ENCODE measurements at places on chromosomes 4 and X. TPM values are rescaled to one million over a fixed set of nuclear protein-coding genes. Genes with fewer than 3 reads are reported as not detected.
A peak's percentile ranks its signal among the peaks of the same experiment; 100 is the strongest.

Gene SPATA4
- not detected for total RNA-seq

Gene UCHL1
- not detected for total RNA-seq

Gene NXF3
- 0.85 TPM for total RNA-seq

Gene PNMA6E
- not detected for total RNA-seq

Gene GIMD1
- total RNA-seq, result not detected

Gene TMEM31
- not detected for total RNA-seq

Gene CT45A10
- 42.2 TPM for total RNA-seq

Gene UNC5C
- 0.10 TPM for total RNA-seq

Gene GDPD2
- total RNA-seq, result not detected

Gene DKK2
- total RNA-seq, result 0.08 TPM

Gene TXK
- total RNA-seq, result 0.06 TPM

Gene MAOA
- 9.3 TPM for total RNA-seq

Gene IL21
- not detected for total RNA-seq

Gene HMGB3
- total RNA-seq, result 29.5 TPM

Gene CLDN34
- total RNA-seq, result not detected

Gene SPANXA1
- total RNA-seq, result 0.23 TPM

Gene MAP7D2
- total RNA-seq, result not detected

Gene COL25A1
- 0.06 TPM for total RNA-seq

Gene HSD17B13
- not detected for total RNA-seq

Gene SFRP2
- not detected for total RNA-seq

DNA sequence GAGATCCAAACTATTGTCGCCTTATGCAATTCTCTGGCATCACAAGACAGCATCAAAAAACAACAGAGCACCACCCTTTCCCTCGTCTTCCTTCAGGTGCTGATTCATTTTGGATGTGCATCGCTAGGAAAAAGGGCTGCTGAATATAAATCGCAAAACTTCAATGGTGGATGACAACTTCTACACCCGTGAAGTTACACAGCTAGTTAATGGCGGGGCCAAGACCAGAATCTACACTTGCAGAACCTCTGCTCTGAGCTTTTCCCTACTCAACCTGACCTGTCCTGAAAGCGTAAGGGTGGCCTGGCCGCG is 674 bp downstream of the GNPDA2 start:
- no peak for DNase-seq

GRCh38 chrX:26778320-26778888 is 562.4 kb downstream of the MAGEB5 start:
- no peak for DNase-seq

- DNase-seq, result no peak
Observed at GRCh38 chr4:159341522-159341921, 238.6 kb downstream of the RAPGEF2 start.

- DNase-seq, result peak; percentile 88
Observed at GRCh38 chr4:54400802-54401201, 171.7 kb downstream of the PDGFRA start.

GRCh38 chr4:165207431-165208220 is at the start of gene KLHL2:
KLHL2 (plus strand) TSS chr4:165207561; CDS start chr4:165207877, 316 bp downstream.
- DNase-seq, result peak; percentile 68

- DNase-seq, result no peak
Observed at GRCh38 chrX:98380556-98380955, 1496.8 kb downstream of the RPA4 start.

GRCh38 chr4:150436598-150437370 is 145.2 kb upstream of the MAB21L2 start:
- no peak for DNase-seq

GRCh38 chrX:153580700-153581386 is 18.1 kb downstream of the CCNQ start:
- DNase-seq, result no peak

DNA sequence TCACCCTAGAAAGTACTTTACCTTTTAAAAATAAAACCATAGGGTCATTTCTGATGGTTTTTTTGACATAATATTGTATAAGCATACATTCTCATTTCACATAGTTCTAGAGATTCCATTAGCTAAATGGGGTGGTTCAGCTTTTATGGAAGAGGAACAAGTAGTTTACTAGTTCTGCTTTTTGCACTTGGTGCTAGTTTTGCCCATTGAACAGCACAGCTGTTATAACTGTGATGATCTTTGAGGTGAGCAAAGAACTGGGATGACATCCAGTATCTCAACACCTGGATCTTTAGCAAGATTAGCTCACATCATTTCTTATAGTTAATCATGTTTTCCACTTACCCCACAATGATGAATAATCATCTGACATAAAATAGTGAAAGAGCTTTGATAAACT is 40.9 kb downstream of the MOB1B start:
- no peak for DNase-seq

DNA sequence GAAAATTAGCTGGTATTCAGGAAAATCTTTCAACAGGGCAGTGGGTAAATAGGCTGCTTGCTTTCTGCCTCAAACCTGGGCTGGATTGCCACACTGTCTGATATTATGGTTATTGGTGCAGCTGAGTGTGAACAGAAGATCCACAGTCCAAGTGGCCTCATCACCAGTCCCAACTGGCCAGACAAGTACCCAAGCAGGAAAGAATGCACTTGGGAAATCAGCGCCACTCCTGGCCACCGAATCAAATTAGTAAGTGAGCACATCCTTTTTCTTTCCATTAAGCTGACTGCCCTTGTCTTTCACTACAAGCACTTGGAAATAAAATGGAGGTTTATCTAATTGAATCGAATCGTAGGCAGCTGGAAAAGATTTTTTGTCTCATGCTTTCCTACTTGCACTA is 204.7 kb downstream of the TLL1 start:
- DNase-seq, result no peak

DNA sequence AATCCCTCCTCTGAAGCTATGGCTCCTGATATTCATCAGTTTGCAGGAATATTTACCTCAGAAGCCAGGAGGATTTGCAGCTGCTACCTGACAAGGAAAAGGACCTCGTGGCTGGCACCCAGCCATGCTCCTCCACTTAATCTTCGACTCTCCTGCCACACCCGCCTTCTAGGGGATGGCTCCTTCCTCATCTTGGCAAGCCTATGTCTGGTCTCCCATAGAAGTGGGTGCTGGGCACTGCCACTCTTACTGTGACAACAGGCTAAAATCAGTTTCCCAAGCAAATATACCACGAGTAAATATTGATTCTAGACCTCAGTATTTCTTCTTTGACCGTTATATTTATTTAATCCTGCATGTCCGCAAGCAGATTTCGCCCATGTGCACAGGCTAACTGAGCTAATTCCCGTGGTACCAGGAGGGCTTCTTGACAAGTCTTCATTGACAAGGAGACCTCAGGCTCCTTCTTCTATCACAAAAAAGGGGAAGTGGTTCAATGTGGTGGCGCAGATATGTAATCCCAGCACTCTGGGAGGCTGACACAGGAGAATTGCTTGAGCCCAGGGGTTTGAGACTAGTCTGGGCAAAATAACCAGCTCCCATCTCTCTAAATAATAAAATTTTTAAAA is 52.6 kb upstream of the DCTD start:
- no peak for DNase-seq

GRCh38 chr4:88195328-88196012 is 37.0 kb upstream of the ABCG2 start:
- DNase-seq, result no peak

- no peak for DNase-seq
Observed at GRCh38 chr4:99221980-99222379, 2.9 kb upstream of the ADH6 start.

DNA sequence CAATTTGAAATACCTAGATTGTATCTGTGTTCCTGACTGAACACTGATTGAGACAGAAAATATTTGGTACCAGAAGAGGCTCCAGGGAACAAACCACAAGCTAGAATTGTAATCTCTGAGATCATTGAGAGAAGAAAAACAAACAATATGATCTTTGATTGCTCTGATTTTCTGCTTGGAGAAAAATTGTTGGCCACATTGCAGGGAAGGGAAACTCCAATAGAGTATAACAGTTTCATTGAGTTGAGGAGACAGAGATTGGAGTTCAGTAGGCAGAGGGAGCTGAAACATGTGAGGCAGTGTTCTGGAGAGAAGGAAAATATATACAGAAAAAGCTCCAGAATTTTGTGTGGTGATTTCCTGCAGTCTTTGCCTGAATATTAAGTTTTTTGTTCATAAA is 158.2 kb downstream of the C4orf33 start:
- DNase-seq, result no peak

- DNase-seq, result no peak
Observed at GRCh38 chr4:147117431-147117830, 171.8 kb upstream of the TTC29 start.

DNA sequence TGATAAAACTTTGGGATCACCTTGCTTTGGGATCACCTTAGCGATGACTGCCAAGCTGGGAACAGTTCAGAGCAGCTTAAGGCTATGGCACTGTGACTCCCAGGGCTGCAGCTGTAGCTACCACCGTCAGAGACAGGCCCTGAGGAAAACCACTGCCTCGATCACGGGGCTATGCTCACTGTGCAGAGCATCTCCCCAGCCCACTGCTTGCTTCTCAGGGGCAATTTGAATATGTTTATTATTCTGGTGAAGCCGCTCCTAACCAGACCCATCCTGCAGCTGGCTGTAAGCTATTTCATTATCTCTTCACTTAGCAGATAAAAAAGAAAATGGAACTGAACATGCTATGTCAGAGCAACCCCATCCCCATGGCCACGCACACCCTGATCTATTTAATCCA is 328.5 kb downstream of the EVC2 start:
- no peak for DNase-seq

GRCh38 chr4:85591406-85592098 is 116.6 kb downstream of the ARHGAP24 start:
- no peak for DNase-seq

GRCh38 chrX:2690856-2691542 is at the start of gene CD99:
CD99 (plus strand) TSS chrX:2691295; CDS start chrX:2691361, 66 bp downstream.
- DNase-seq, result peak; percentile 83

DNA sequence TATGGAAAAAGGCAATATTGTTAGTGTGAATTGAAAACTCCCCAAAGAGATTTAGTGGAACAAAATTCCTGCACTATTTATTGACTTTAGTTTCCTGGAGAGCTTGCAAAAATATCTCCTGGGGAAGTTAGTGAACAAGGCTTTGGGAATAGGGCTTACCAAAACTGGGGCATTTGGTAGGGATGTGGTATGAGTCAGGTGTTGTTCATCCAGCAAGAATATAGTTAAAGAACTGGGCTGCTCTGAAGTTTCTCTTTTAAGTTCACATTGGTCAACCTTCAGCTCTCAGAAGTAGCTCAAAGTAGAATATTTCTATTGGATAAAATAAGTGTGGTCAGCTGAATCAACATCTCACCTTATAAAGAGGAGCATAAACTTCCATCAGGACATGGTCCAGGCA is 185.0 kb downstream of the CPE start:
- peak; percentile 61 for DNase-seq

- no peak for DNase-seq
Observed at GRCh38 chr4:100517864-100518341, at the start of gene EMCN. EMCN (minus strand) TSS chr4:100518022; CDS start chr4:100517914, 108 bp downstream.

- peak; percentile 43 for DNase-seq
Observed at GRCh38 chr4:110733901-110734300, 111.0 kb upstream of the PITX2 start.

DNA sequence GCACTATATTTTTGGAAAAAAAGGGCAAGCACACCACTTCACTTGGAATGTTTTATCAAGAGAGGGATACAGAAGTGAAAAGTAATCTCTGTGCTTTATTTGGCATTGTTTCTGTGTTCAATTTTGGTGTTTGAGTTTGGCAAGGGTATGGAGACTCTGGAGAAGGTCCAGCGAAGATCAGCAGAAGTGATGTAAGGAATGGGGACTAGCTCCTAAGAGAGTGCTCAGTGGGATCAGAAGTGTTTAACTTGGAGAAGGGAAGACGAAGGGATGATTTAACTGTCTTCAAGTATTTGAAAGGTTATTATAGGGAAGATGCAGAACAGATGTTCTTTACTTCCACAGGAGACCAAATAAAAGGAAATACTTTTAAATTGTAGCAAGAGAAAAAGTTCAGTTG is 74.3 kb downstream of the CFAP299 start:
- DNase-seq, result no peak

GRCh38 chrX:134658002-134658759 is at the start of gene PLAC1:
PLAC1 (minus strand) TSS chrX:134658471; CDS start chrX:134566682, 91,789 bp downstream.
- DNase-seq, result no peak

- no peak for DNase-seq
Observed at GRCh38 chr4:147496500-147496899, 15.6 kb downstream of the EDNRA start.

GRCh38 chr4:151485541-151486131 is 76.7 kb downstream of the FHIP1A start:
- DNase-seq, result peak; percentile 49

DNA sequence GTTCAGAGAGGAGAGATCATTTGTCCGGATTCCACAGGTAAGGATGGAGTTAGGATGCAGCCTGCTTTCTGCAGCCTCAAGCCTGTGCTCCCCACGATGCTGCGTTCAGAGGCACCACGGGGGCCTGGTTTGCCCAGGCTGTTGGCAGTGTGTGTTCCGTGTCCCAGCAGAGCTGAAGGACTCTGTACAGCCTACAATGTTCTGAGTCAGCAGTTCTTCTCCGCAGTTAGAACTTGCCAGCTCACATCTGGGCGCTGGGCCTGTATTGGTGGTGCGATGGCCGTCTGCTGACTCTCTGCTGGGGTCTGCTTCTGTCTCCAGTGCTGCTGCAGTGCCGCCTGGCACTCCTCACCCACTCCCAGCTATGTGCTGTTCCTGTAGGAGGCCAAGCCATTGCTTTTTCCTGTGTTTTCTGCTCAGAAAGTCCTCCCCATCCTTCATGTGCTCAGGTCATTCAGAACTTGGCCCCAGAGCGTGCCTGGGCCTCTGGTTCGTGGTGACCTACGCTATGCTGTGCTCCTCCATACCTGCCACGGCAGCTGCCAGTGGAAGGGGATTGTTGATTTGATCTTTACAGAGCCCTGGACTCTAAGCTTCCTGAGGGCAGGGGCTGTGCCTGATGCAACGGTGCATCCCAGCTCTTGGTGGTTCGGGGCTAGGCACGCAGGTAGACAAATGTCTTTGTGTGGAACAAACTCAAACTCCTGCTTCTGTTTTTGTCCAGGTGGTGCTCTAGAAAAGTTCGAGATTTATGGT is 42.6 kb upstream of the TADA2B start:
- no peak for DNase-seq

- DNase-seq, result no peak
Observed at GRCh38 chr4:97867557-97868091, 275.7 kb downstream of the STPG2 start.

DNA sequence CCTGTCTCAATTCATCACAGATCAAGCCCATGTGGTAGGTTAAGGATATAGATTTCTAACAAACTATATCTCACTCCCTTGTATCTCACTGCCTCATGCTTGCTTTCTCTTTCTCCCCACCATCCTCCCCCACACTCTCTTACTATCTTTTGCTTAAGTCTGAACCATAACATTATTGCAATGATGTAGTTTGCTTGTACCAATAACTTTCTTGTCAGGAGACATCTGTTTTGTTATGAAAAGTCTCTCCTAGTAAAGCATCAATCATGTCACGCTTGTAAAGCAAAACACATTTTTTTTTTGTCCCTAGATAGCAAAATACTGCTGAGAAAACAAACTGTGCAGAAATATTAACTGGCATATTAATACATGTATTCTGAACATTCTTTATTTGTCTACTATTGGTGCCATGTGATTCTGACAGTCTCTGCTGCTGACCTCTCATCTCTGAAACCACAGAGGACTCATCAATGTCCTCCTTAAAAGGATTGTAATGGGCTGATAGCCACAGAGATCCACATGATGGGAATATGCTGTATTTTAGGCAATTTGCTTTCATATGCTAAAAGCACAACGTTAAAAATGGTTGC is 217.5 kb downstream of the VEGFC start:
- no peak for DNase-seq

- peak; percentile 44 for DNase-seq
Observed at GRCh38 chr4:139704915-139705485, 39.4 kb downstream of the MGST2 start.
